ENCODE measurements at places on chromosomes 16 and 17.

DNA sequence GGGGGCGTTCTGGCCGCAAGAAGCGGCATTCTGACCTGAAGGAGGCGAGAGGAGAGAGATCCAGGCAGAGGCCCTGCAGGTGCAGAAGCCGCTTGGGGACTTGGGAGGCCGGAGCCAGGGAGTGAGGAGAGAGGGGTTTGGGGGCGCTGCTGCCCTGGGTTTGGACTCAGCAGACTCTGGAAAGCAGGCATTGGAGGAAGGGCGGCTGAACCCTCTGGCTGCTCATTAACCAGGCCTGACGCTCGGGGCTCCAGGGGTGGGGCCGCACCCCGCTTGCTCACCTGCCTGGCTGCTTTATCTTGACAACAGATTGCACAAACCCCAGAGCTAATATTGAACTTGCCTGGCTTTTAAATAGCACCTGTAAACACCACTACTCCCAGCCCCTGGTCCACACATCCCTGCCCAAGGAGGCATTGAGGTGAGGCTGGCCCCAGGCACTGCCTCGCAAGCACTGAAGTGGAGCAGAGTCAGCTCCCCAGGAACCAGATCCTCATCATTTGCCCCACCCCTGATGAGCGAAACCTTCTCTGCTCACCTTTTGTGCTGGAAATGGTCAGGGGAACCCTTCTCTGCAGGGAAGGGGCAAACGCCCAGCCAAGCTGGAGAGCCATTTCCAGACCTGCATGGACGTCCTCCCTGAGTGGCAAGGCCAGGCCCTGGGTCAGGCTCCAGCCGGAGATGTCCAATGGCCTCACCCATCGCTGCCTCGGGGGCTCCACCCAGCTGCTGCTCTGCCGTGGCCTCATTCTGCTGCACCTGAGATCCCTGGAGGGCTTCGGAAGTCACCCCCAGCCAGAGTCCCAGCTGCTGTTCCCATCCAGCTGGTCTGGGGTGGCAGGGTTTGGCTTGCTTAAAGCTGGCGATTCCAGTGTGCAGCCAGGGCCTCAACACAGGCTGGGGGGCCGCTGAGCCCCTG, 190.2 kb upstream of the GSE1 start:
- no peak for DNase-seq

- no peak for DNase-seq
These were observed 7.5 kb downstream of the ZNF205 start for GRCh38 chr16:3119701-3120408.

DNA sequence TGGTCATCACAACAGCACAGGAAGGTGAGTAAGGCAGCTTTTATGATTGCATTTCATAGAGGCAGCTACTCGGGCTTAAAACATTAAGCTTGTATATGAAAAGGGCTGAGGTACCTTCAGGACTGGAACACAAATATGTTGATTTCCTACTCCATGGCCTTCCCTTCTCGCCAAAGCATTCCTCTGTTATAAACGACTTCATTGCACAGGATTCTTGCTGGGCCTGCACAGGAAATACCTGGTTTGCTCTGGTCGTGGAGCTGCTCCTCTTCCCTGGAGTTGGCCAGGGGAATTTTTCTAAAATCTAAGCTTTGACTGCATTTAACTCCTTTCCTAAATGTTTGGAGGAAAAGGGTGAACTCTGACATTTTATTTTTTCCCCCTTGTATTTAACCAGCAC, 49.0 kb downstream of the CHD9 start:
- DNase-seq, result no peak

- no peak for DNase-seq
These were observed 484.5 kb downstream of the KCNJ2 start for GRCh38 chr17:70653850-70654249.

GRCh38 chr17:9242497-9242881, 221.2 kb downstream of the NTN1 start:
- no peak for DNase-seq

GRCh38 chr16:55667753-55668152, 12.0 kb downstream of the SLC6A2 start:
- no peak for DNase-seq

GRCh38 chr16:72467157-72467759, 295.3 kb upstream of the PMFBP1 start:
- DNase-seq, result peak; percentile 35

DNA sequence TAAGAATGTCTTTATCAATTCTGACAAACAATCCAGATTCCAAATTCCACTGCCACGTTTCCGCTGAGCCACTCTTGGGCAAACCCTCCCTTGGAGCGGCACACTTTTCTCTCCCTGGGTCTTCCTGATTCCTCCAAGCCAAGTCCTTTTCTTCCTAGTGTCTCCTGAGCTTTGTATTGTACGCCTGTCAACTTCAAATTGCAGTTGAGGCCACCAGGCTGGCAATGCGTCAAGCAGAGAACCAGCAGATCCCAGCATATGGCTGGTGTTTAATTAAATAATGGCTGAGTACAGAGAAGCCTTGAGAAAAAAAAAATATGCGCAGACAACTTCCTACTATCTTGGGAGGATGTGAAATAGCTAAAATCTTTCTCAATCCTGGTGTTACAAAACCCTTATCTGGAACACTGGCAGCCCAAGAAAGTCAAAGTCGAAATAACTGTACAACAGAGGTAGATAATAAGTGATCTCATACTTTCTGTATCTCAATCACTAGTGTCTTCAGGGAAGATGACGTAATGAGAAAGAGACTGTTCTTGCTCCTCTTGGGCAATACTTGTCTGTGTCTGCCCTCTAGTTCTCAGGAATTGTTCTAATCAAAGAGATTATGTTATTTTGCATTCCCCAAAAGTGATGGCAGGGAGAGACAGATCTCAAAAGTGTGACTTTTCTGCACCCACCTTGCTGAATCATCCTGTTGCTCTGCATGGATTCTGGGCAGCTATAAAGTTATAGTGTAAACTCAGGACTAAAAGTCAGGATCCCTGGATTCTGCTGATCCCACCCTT, 15.0 kb downstream of the SMIM36 start:
- DNase-seq, result peak; percentile 48

DNA sequence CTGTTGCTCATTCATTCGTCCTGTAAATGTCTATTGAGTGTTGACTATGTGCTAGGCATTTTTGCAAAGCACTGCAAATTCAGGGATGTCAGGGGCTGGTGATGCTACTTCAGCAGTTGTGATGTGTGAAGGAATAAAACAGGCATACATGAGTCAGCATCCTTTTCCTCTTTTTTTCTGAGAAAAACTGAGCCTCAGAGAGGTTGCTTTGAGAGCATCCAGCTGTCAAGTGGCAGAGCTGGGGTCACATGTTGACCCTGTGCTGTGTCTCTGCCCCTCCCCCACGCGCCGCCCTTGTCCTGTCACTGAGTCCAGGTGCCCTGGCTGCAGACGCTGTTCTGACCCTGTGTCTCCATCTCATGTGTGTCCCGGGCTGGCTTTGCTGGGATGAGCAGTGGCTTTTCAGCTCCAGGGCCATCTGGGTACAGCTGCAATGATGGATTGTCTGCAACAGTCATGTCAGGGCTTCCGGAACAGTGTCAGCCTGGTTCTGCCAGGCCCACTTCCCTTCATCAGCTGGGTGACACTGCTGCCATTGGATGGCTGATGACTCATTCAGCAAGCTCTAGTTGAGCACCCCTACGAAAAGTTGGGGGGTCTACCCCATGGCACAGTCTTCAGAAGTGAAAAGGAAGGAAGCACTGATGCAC, 14.9 kb downstream of the SEC14L5 start:
- DNase-seq, result no peak

GRCh38 chr16:68230176-68230571, 5.8 kb downstream of the ESRP2 start:
- no peak for DNase-seq

GRCh38 chr16:48822431-48822830, 212.5 kb upstream of the N4BP1 start:
- no peak for DNase-seq

DNA sequence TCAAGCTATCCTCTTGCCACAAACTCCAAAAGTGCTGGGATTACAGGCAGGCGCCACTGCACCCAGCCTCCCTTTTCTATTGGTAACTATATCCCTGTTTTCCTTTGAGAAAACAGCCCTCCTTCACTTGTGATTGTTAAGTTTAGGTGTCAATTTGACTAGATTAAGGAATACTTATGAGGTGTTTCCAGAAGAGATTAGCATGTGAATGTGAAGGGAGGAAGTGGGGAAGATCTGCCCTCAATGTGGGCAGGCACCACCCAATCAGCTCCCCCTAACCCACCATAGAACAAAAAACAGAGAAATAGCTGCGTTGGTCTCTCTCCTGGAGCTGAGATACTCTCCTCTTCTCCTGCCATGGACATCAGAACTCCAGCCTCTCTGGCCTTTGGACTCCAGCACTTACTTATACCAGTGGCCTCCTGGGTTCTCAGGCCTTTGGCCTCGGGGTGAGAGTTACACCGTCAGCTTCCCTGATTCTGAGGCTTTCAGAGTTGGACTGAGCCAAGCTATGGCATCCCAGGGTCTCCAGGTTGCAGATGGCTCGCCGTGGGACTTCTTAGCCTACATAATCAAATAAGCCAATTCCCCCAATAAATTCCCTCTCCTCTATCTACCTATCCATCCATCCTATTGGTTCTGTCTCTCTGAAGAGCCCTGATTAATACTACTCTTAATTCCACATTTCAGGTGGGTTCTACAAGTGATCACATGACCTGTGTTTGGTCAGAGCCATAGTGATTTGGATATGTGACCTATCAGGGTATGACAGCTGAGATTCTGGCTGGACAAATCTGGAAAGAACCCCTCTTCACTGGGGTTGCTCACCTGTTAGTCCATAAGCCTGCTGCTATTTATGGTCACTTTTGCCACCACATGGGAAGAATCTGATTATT, 12.0 kb upstream of the STAT3 start:
- no peak for DNase-seq

GRCh38 chr16:48608452-48608851, 1.5 kb downstream of the N4BP1 start:
- DNase-seq, result peak; percentile 26

DNA sequence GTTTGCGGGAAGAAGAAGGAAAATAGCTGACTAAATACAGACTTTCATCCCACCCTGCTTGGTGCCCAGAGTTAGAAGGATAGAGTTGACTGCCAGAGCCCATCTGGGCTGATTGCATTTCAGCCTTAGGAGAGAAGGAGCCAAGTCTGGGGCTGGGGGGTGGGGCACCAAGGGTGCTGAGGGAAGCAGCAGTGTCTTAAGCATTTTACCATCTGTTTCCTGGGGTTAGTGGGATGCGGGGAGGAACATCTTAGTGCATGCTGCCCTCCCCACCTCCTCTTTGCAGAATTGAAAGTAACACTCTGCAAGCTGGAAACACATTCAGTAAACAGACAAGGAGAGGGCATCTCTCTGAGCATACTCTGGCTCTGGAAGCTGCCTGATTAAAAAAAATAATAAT, 1.5 kb upstream of the ARL5C start:
- DNase-seq, result no peak

GRCh38 chr17:11644265-11645212, 46.3 kb downstream of the DNAH9 start:
- peak; percentile 80 for DNase-seq

DNA sequence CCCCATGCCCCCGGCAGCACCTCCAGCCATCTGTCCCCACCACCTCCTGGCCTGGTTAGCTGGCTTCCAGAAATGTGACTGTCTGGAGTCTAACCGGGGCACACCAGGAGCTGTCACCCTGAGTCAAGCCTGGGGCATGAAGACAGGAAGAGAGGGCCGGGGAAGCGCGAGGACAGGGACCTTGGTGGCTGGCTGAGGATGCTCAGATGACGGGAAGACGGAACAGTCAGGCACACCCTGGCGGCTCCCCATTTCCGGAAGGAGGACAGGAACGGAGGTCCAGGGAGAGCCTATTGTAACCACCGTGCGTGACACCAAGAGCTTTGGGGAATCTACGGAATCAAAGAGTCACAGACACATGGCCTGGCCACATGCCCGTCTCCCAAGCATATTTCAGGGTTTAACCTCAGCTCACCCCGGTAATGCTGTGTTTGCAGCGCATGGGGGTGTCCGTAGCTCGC, 51.7 kb downstream of the SDK2 start:
- no peak for DNase-seq

- peak; percentile 19 for DNase-seq
These were observed 224.2 kb downstream of the PARN start for GRCh38 chr16:14405611-14406537.

DNA sequence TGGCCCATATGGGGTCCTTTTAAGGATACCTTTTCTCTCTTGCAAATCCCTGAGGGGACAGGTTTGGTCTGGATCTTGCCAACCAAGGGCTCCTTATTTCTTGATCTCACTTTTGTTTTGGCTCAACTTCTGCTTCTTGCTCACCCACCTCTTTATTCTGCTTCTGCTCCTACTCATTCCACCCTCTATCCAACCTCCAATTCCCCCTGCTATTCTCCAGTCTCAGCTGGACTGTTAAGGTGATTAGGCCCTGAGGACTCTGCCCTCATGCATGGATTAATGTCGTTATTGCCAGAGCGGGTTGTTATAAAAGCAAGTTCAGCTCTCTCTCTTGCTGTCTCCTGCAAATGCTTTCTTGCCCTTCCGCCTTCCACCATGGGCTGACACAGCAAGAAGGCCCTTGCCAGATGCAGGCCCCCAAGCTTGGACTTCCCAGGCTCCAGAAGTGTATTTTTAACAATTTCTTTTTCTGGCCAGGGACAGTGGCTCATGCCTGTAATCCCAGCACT, 29.8 kb downstream of the LAT start:
- DNase-seq, result no peak

DNA sequence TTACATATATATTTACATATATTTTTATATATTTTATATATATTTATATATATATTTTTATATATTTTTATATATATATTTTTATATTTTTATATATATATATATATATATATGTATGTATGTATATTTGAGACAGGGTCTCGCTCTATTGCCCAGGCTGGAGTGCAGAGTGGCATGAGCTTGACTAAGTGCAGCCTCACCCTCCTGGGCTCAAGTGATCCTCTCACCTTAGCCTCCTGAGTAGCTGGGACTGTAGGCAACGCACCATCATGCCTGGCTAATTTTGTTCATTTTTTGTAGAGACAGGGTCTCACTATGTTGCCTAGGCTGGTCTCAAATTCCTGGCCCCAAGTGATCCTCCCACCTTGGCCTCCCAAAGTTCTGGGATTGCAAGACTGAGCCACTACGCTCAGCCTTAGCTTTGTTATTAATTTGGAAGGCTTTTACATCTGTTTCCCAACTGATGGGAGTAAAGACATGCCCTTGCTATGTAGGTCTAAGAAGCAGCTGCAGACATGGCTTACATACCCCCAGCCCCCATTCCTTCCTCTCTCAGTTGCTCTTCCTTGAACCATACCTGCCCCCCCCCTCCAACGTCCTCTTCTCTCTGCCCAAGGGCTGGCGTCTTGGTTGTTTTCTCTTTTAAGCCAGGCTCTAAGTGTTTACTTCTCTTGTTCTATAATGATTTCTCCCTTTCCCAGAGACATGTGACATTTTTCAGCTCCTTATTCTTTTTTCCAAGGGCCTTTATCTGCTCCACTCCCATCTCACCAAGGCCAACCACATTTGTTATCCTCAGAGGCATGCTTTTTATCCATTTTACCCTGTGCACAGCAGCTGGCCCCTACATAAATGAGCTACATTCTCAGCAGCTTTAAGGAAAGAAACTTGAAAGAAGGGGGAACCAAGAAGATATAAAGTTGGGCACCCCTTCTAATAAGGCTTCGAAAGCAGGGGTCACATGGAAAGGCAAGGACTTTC, 64.2 kb upstream of the ATF7IP2 start:
- peak; percentile 33 for DNase-seq

Measured in erythroblast (primary cell).